DMS153 (cell line): ENCODE measurements at places on chromosomes 3 and 15.

DNA sequence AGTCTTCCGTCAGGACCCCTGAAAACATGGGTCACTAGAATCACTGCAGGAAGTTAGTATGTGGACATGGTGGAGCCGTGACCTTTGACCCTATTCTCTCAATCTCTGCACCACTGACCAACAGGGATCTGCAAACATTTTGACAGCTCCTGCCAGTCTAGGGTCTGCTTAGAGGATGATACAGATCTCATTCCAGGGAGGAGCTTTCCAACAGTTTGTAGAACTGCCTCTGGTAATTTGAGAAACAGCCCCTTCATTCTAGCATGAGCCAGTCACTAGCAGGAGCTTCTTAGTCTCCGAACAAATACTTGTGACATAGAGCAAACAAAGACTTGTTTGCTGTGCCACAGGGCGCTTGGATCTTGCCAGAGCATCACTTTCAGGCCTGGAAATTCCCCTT, 270.3 kb upstream of the CFAP20DC start:
- DNase-seq = peak; percentile 74

DNA sequence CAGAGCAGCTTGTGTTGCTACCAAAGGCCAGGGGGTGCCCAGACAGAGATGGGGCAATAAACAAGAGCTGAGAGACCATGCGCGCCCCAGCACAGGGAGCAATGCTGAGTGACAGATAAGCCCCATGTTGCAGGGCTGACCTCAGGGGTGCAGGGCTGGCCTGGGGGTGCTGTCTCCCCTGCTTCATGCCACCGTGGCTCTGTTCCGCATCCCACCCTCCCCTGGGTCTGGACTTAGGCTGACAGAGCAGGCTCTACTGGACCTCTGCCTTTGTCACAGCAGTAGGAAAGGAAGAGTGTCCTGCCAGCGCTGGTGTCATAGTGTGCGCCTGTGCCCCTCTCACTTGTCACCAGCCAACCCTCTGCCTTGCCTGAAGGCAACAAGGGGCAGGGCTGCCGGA, 67.4 kb upstream of the IQSEC1 start:
- DNase-seq = no peak

GRCh38 chr3:195760345-195761122, 39.8 kb downstream of the MUC20 start:
- DNase-seq = no peak

DNA sequence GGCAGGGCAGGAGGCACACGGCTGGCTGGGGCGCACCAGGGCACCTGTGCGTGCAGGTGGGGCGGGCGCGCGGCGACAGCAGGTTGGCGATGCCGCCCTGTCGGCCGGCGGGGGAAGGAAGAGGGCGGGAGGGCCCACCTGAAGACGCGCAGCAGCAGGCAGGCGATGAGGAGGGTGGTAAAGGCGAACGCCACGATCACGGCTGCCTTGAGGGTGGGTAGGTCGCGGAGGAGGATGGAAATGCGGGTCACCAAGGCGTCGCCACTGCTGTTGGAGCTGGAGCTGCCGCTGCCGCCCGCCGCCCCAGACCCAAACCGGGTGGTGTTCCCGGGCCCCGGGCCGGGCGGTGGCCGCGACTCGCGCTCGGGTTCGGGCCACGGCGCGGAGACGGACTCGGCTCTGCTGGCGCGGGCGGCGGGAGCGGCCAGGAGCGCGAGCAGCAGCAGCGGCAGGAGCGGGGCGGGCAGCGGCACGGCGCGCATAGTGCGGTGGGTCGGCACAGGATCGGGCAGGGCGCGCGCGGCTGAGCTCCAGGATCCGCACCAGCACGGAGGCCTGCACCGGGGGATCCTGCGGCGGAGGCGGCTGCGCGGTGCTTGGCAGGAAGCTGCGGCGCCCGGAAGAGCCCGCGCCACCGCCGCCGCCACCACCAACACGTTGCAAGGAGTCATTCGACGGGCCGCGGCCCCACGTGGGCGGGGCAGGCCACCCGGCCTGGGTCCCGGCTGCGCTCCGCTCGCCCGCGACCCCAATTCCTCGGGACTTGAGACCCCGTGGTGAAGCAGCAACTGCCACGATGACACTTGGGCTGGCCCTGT, at the start of gene FAM174B:
Gene FAM174B (minus strand): TSS at position 598 of the 818 bp plus-strand sequence.
- peak; percentile 7 for DNase-seq

DNA sequence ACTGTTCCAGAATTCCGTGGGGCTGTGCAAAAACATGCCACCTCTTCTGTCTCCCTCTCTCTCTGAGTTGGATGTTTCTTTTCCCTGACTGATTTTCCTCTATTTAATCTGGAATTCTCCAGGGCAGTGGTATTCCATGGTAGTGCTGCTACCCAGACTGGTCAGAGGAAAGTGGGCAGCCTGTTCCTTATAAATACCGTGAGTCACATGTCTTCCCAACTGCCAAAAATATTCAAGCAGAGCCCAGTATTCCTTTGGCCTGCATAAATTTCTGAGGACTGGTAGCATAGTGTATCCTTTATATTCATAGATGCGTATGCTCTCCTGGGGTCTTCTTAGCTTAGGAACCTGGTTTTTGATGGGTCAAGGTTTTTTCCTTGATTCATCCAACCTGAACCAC, 40.9 kb downstream of the CEMIP start:
- DNase-seq = no peak

DNA sequence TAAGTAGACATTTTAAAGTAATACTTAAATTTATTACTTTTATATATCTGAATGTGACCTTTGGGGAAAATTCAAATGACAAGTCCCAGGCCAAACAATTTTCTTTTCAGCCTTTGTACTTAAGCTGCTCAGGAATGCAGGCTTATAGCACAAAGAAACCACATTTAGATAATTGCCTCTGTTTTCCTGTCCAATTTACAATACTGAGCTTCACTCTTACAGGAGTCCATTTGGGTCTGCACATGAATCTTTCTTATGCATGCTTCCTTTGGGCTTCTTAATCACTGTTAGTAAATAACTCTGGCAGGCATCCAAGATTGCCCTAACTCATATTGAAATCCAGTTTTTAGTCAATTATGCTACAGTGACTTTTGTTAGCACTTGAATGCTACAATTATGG, 459.4 kb upstream of the TGFBR2 start:
- no peak for DNase-seq

DNA sequence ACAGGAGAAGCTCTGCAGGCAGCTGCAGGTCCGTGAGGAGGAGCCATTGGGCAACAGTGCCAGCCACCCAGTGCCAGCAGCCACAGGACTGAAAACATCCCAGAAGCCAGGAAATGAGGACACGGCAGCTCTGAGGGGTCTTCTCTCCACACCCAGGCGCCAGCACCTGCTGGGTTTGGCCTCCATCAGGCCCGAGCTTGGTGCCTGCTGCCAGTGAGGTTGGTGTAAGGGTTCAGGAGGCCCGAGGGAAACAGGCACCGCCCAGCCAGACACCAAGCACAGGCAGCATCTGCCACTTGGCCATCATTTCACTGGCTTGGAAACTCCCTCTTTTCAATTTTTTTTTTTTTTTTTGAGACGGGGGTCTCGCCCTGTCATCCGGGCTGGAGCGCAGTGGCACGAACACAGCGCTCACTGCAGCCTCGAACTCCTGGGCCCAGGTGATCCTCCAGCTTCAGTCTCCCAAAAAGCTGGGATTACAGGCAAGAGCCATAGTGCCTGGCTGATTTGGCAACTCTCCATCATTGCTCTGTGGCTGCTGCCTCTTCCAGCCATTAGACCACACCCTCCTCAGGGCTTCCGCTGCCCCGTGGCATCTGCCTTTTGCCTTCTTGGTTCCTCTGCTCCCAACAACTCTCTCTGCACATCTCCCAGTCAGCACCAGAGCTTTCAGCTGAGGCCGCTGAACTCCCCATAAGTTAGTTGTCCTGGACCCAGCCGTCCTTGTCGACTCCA, 1.5 kb upstream of the ITIH3 start:
- no peak for DNase-seq

GRCh38 chr3:45008117-45008516, 18.0 kb upstream of the CLEC3B start:
- no peak for DNase-seq

DNA sequence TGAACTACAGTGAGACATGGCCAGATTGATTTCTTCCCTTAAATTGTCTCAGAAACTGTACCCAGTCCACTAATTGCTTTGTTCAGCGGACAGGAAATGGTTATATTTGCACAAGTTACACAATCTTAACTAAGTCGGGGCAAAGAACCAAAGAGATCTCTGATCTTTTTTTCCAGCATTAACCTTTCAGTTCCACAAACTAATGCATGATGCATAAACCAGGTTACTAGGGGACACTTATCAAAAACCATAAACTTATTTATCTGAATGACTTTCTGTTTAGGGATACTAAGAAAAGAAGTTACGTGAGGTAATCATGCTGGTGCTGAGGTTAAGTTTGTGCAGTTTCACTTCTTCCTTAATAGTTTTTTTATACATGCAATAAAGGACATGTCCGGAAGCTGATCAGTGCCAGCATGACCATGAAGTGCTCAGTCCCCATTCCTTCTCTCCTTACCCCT, 22.4 kb downstream of the FNDC3B start:
- DNase-seq = no peak
